ENCODE measurements at places on chromosomes 1 and 21.

- no peak for DNase-seq
These were observed 152.7 kb downstream of the S1PR1 start for GRCh38 chr1:101389547-101389929.

GRCh38 chr1:40652468-40652867, 13.0 kb downstream of the RIMS3 start:
- no peak for DNase-seq

- no peak for DNase-seq
These were observed 154.7 kb downstream of the PTGER3 start for GRCh38 chr1:70892930-70893329.

DNA sequence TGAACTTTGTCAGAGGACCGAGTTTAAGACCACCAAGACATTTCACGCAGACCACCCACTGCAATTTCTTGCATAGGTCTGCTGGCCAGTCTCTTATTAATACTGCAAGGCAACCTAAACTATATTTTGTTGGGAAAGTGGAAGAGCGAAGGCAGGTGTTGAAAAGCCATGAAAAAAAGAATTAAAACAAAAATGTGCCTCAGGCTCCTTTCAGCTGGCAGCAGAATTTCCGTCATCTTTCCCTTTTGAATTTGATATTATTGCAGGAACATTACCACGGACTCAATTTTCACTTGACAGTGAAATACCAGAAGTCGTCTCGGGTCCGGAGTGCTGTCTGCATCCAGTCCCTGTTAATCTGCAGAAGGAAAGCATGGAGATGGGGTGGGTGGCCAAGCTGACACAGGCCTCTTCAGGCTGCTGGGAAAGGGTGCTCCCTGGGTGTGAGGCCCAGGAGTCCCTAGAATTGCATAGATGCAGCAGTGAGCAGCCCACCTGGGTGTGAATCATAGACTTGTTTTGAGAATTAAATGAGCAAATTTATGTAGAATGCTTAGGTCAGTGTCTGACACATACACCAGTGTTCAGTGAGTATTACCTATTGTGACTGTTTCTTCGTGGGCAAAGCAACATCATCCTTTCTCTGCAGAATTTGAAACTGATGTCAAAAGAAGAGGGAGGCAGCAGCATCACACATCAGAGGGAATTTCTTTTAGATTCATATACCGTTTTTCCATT, 150.7 kb downstream of the PBX1 start:
- DNase-seq, result no peak

DNA sequence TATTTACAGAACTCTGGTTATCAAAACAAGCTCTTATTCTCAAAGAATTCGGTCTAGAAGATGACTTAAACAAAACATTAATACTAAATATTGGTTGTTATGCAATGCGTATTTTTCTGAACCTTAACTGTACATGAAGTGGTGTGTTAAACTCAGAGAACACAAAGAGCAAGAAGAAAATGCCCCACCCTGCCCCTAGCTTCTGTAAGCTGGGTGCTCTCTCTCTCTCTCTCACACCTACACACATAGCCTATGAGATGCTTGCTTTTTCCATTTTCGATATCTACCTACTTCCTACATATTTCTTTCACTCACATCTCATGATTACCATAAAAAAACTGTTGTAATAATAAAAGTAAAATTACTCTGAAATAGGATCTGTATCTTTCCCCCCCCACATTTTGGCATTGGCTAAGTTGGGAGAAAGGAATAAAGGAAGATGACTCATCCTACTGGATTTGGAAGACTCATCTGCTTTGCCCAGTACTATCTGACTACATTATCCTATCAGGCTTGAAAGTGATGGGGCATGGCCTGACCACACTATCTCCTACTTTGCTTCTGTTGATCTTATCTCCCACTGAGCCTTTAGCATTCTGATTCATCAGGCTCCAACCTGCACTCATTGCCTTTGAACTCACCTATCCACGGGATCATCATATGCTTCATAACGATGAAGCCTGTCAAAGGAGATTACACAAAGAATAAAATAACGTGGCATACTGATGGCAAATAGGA, 2.9 kb downstream of the CRYZ start:
- no peak for DNase-seq

DNA sequence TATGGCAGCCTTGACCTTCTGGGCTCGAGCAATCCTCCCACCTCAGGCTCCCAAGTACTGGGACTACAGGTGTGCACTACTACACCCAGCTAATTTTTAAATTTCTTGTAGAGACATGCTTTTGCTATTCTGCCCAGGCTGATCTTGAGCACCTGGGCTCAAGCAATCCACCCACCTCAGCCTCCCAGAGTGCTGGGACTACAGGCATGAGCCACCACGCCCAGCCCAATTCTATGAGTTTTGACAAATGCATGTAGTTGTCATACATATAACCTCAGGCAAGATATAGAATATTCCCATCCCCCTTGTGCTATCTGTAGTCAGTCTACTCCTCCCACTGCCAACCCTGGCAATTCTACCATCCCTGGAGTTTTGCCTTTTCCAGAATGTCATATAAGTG, 38.7 kb upstream of the TTC22 start:
- DNase-seq, result no peak

GRCh38 chr21:33238565-33239255, 9.0 kb downstream of the IFNAR2 start:
- no peak for DNase-seq

DNA sequence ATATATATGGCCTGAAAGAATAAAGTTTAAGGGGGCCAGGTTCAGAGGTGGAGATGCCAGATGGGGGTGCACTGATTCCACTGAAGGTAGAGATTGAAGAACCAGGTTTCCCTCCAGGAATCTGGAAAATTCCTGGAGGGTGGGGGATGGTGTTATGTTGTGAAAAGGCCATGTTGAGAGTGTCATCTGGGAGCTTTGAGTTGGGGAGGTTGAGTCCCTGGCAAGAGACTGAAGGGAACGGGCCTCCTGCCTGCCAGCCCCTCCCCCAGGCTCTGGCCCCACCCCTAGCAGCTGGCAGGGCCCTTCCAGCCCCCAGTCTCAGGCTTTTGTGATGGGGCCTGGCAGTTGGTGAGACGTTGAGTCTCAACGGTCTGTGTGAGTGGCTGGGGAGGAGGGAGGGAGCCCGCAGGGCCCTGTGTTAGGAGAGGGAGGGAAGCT, 4.1 kb downstream of the PTPRU start:
- no peak for DNase-seq

GRCh38 chr1:208291923-208292711, 47.9 kb upstream of the PLXNA2 start:
- no peak for DNase-seq

GRCh38 chr1:233406339-233406960, 78.9 kb downstream of the MAP3K21 start:
- no peak for DNase-seq

- DNase-seq, result no peak
These were observed 28.3 kb downstream of the GADD45A start for GRCh38 chr1:67713057-67713846.

- no peak for DNase-seq
These were observed 87.9 kb downstream of the PRDM16 start for GRCh38 chr1:3156936-3157335.

DNA sequence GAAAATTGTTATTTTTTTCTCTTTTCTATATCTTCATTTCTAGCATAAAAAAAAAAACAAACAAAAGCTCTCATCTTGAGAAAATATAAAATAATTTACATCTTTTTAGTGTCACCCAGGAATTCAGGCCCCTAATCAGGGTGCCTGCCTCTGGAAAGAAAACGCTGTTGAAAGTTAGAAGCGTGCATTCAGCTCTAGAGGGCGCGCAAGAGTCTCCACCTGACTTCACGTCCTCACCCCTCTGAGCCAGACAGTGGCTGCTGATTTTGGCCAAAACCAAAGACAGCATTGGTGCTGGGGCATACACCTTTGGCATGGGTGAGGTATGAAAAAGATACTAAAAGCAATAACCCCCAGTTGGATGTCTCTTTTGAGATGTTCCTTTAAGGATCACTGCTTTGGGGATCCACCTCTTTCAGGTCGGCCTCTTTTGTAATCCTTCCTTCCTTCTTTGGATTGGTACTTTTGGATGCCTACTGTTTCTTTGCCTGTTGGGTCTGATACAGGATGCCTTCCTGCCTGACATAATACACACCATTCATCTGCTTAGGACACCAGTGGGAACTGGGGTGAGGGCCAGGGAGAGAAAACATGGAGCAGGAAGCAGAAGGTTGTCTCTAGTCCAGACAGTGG, 77.6 kb upstream of the CHRM3 start:
- no peak for DNase-seq

DNA sequence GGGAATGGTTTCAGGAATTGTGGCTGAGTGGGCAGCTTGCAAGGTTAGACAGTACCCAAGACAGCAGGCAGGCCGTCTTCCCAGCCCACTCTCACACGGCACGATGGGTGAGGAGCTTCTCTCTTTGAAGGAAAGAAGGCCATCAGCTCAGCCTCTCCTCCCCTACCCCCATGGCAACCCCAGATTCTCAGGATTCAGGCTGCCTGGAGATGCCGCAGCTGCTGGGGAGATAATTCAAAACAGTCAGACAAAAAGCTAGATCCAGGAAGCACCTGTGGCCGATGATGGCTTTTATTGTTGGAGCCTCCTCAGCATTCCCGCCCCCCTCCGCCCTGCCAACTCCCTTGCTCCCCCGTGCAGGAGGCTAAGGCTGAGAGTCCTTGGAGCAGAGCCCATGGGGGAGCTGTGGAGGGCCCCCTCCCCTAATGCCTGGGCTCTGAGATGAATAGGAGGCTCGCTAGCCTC, 220.5 kb downstream of the TRABD2B start:
- no peak for DNase-seq

DNA sequence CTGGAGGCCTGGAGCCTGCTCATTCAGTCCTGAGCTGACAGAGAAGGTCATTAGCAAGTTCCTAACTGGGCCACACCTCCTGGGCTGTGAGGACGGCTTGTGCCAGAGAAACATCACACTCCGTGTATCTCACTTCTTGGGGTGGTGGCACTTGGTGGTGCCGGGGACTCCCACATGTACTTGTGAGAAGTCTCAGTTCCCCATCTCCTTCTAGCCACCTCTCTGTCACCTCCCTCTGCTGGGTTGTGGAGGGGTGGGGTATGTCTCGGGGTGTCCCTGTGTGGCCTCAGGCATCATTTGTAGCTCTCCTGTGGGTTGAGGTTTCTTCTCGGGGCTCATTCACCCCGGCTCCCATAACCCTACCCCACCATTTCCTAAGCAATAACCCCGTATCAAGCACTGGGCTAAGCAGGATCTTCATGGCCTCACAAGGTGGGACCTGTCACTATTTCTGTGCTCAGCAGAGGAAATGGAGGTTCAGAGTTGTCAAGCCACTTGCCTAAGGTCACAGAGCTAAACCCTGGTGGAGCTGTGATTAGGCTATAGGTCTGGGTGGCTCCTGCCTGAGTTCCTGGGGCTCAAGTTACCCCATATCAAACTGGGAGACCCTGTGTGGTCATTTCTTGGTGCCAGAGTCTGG, 62.5 kb downstream of the UBIAD1 start:
- no peak for DNase-seq

DNA sequence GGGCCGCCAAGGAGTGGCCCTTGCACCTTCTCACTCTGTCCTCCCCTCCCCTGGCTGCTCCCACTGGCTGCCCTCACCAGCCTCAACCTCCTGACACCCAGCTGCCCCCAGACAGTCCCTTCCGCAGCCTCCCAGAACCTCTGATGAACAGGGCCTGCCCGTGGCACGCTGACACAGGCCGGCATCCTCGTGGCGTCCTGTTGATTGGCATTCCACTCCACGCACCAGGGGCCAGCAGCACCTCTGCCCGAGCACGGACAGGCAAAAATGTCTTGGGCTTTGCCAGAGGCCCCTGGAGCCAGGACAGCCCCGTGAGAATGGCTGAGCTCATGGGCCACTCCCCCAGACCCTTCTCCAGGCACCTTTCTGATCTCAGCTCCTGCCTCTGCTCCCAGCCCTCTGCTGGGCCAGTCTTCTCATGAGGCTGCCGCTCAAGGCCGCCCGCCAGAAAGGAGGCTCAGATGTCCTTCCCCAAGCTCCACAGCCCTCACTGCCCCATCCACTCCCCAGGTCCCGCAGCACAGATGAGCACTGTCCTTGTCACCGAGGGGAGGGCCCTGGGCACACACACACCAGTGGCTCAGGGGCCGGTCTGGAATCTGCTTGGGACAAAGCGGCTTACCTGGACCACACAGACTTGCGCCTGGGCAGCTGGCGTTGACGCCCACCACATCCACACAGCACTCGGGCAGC, 15.8 kb upstream of the RNF223 start:
- DNase-seq, result peak; percentile 13

DNA sequence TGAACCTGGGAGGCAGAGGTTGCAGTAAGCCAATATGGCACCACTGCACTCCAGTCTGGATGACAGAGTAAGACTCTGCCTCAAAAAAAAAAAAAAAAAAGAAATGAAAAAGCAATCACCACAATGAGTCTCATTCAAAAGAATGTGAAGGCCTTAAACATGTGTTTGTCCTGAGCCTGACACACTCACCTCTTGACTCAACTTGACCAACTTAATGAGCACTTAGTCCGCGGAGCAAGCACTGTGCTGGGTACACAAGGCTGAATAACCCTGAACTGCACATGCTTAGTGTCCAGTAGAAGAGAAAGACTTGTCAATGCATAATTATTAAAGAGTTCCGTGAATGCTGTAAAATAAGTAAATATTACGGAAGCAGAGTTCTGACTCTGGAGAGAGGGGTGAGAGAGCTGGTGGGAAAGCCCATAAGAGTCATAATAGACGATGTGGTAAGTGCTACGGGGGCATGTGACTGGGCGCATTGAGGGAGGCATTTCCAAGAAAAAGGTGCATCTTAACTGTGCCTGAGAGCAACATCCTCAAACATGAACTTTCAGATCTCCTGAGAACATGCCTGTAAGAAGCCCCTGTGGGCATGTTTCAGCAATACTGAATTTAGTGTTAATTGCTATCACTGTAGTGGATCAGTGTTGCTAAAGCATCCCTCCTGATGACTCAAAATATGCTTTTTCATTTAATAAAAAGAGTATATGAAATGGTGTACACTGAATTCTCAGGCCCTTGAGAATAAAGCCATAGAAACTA, 27.2 kb downstream of the MCOLN2 start:
- DNase-seq, result no peak

DNA sequence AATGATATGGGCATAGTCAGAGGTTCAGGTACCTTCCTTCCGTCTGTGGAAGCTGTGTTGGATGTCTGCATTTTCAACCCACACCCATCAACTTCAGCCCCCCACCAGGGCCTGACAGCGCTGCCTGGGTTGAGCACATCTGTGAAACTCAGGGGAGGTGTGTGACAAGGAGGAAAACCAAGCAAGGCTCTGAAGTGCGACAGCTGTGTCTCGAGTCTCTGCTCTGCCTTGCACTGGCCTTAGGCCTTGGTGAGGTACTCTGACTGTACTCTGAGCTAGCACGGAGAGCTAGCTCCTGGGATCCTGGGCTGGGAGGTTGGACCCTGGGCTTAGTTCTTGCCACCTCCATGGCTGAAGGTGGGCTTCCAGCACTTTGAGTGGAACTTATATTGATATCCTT, 9.1 kb downstream of the VANGL2 start:
- no peak for DNase-seq

GRCh38 chr21:42338729-42339715, 11.8 kb downstream of the TFF2 start:
- no peak for DNase-seq

- peak; percentile 74 for DNase-seq
These were observed 59.0 kb upstream of the IPO9 start for GRCh38 chr1:201769966-201770365.
